ENCODE measurements at places on chromosomes 6 and 20.

- DNase-seq: no peak
Observed at GRCh38 chr6:5174244-5174643, 86.5 kb downstream of the LYRM4 start.

GRCh38 chr6:109045493-109045892 lies 49.2 kb downstream of the SESN1 start:
- DNase-seq: no peak

- no peak for DNase-seq
Observed at GRCh38 chr6:22904431-22904830, 335.1 kb downstream of the HDGFL1 start.

GRCh38 chr6:77447254-77447653 lies 16.0 kb downstream of the HTR1B start:
- DNase-seq: no peak

- no peak for DNase-seq
Observed at GRCh38 chr6:30066082-30066481, 916 bp upstream of the PPP1R11 start.

DNA sequence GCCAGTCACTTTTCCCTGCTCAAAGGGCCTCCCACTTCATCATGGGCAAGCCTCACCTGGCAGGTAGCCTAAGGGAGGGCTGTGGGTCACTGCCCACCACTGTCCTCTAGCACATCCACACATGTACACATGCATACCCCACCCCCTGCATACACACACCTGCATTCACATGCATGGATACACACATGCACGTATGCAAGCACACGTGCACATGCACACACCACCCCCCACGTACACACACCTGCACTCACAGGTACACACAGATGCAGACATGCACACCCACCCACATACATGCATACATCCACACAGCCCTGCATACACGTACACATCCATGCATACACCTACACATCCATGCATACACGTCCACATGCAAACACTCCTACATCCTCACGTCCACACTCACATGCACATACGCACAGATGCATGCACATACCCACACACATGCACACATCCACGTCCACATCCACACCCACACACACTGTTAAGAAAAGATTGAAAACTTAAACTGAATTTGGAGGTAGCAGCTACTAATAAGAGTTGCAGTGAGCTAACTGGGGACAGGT lies 14.0 kb upstream of the EXOC2 start:
- no peak for DNase-seq

GRCh38 chr6:138544501-138544900 lies 45.2 kb upstream of the NHSL1 start:
- DNase-seq: no peak

DNA sequence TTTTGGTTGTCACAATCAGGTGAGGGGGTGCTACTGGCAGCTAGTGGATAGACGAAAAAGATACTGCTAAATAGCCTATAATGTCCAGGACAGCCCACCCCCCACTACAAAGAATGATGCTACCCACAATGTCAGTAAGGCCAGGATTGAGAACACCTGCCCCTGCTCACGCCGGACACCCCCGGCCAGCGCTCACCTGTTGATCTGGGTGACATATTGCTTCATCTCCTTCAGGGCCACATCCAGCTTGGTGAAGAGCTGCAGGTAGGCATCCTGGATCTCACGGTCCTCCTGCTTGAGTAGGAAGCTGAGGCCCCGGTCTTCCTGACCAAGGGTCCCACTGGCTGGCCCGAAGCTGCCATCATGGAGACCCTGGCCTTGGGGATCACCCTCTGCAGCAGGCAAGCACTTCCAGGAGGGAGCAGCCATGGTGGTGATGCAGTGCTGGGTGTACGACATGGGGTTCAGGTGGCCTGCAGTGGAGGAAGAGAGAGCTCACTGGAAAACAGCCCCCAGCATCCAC lies 178.6 kb downstream of the PREX1 start:
- no peak for DNase-seq

GRCh38 chr6:79498842-79499241 lies 38.4 kb downstream of the LCA5 start:
- DNase-seq: no peak

GRCh38 chr20:10558635-10559187 lies 115.1 kb downstream of the JAG1 start:
- DNase-seq: no peak

DNA sequence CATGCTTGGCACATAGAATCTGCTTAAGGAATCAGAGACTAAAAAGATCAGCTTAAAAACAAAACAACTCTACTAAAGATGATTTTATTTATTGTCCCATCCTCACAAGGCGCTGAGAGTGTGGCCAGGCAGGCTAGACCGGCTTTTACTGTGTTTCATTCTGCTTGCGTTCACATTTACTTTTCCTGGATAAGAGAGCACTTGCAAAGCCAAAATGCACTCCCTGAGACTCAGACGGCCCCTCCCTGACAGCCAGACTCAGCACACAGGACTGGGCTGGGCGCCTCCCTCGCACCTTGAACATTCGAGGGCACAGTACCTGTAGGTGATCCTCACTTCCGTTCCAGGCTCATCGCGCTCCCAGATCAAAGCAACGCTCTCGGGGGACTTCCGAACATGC lies 10.2 kb downstream of the ACSS1 start:
- peak; percentile 65 for DNase-seq

DNA sequence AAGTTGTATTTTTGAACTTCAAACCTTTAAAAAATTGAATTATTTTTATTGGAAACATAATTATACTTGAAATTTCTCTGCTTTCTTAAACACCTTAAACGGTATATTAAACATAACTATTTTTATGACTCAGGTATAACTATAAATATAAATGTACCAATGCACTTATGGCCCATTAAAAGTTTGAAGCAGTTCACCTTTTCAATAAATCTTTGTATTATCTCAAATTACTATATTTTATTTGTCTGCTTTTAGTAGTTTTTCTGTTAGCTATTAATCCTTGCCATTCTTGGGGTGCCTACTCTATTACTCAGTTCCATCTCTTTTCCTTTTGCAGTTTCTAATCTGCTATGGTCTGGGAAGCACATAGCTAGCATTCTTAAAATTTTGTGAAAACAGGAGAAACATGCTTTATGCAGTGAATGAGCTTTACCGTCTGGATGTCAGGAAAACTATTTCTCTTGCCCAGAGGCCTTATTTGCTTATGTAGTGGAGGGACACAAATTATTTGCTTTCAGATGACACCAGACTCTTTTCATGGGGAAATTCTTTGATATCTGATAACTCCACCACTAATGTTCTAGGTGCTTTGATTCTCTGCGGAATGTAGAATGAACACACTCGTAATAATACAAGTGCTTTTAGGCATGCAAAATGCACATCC lies 378.9 kb upstream of the CITED2 start:
- no peak for DNase-seq

All from tibial artery (tissue), 4 donors.